ENCODE measurements at places on chromosomes 2 and 18. TPM values are rescaled to one million over a fixed set of nuclear protein-coding genes. Genes with fewer than 3 reads are reported as not detected.
A peak's percentile ranks its signal among the peaks of the same experiment; 100 is the strongest.

- H3K27me3 ChIP-seq, result no peaks in the 10 kb centered on the region
- no peak for DNase-seq
- H3K27ac ChIP-seq, result no peak overlapping the region
- no peak overlapping the region for H3K4me3 ChIP-seq
Measured at GRCh38 chr2:127592761-127593227, 53.2 kb upstream of the GPR17 start.

CCDC148 gene
- total RNA-seq, result 1.5 TPM

- H3K4me3 ChIP-seq, result no peak overlapping the region
- no peak overlapping the region for H3K27ac ChIP-seq
- H3K27me3 ChIP-seq, result no peaks in the 10 kb centered on the region
- H3K4me1 ChIP-seq, result no peaks in the 10 kb centered on the region
- DNase-seq, result no peak
Measured at GRCh38 chr2:61356958-61357350, 113.9 kb downstream of the USP34 start.

- no peaks in the 10 kb centered on the region for H3K27me3 ChIP-seq
- H3K4me3 ChIP-seq, result no peak overlapping the region
- peaks cover 24% of the 10 kb centered on the region for H3K4me1 ChIP-seq
- no peak overlapping the region for H3K27ac ChIP-seq
- no peaks in the 10 kb centered on the region for H3K36me3 ChIP-seq
- DNase-seq, result no peak
Measured at GRCh38 chr18:75202696-75203365, 6.1 kb downstream of the PTGR3 start.

DNA sequence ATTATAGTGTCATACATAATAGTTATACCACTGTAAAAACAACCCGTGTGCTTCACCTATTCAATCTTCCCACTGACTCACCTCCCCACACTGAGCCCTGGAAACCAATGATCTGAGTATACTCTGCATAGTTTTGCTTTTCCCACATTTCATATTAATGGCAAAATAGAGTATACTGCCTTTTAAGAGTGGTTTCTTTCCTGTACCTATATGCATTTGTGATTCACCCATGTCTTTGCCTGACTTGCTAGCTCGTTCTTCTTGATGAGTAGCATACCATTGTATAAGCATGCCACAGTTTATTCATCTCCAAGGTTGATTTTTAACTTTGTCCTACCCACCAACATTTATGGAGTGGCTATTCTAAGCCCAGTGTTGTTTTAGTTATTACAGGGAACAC is 686.4 kb downstream of the PLCL1 start:
- no peak overlapping the region for H3K4me3 ChIP-seq
- H3K36me3 ChIP-seq, result no peaks in the 10 kb centered on the region
- H3K27me3 ChIP-seq, result no peaks in the 10 kb centered on the region

NTSR2 gene
- not detected for total RNA-seq

GRCh38 chr2:176162911-176163671 is 6.0 kb downstream of the HOXD3 start:
- H3K4me3 ChIP-seq, result no peak overlapping the region
- H3K27me3 ChIP-seq, result peaks cover 9% of the 10 kb centered on the region
- DNase-seq, result no peak
- H3K4me1 ChIP-seq, result no peaks in the 10 kb centered on the region

LYG2 gene
- total RNA-seq, result not detected

GRCh38 chr2:170201734-170202393 is 23.9 kb downstream of the MYO3B start:
- H3K4me1 ChIP-seq, result no peaks in the 10 kb centered on the region
- no peaks in the 10 kb centered on the region for H3K27me3 ChIP-seq
- no peaks in the 10 kb centered on the region for H3K36me3 ChIP-seq
- no peak for DNase-seq

- no peaks in the 10 kb centered on the region for H3K36me3 ChIP-seq
- peaks cover 19% of the 10 kb centered on the region for H3K4me1 ChIP-seq
- no peaks in the 10 kb centered on the region for H3K27me3 ChIP-seq
- peak overlapping the region; percentile 74 for H3K27ac ChIP-seq
Measured at GRCh38 chr2:88692187-88692586, 714 bp downstream of the RPIA start.

SOX11 gene
- total RNA-seq, result not detected

- H3K4me3 ChIP-seq, result no peak overlapping the region
- DNase-seq, result no peak
- no peaks in the 10 kb centered on the region for H3K27me3 ChIP-seq
- no peak overlapping the region for H3K27ac ChIP-seq
- no peaks in the 10 kb centered on the region for H3K36me3 ChIP-seq
Measured at GRCh38 chr2:200786423-200786822, 25.3 kb upstream of the BZW1 start.

DNA sequence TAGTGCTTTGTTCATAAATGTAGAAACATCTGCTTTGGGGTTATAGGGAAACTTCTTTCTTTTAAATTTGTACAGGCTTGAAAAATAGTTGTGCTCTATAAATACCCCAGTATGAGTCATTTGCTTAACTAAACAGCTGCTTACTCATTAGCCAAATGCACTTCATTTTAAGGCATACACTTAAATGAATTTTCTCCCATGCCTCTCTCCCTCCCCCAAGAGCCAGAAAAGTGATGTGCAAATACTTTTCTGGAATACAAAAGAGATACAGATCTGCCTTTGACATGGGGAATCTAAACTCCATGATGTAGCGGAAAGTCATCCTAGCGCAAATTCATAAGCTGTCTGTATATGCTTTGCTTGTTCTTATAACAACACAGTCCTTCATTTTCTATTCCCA is 469.4 kb downstream of the DLGAP1 start:
- no peak overlapping the region for H3K4me3 ChIP-seq
- no peak for DNase-seq
- no peaks in the 10 kb centered on the region for H3K36me3 ChIP-seq
- no peak overlapping the region for H3K27ac ChIP-seq
- H3K27me3 ChIP-seq, result no peaks in the 10 kb centered on the region
- H3K4me1 ChIP-seq, result no peaks in the 10 kb centered on the region

ALPP gene
- not detected for total RNA-seq

- no peak overlapping the region for H3K4me3 ChIP-seq
- H3K4me1 ChIP-seq, result no peaks in the 10 kb centered on the region
- H3K27ac ChIP-seq, result no peak overlapping the region
- no peak for DNase-seq
- no peaks in the 10 kb centered on the region for H3K36me3 ChIP-seq
- no peaks in the 10 kb centered on the region for H3K27me3 ChIP-seq
Measured at GRCh38 chr2:48080534-48081316, 174.4 kb upstream of the FBXO11 start.

DNA sequence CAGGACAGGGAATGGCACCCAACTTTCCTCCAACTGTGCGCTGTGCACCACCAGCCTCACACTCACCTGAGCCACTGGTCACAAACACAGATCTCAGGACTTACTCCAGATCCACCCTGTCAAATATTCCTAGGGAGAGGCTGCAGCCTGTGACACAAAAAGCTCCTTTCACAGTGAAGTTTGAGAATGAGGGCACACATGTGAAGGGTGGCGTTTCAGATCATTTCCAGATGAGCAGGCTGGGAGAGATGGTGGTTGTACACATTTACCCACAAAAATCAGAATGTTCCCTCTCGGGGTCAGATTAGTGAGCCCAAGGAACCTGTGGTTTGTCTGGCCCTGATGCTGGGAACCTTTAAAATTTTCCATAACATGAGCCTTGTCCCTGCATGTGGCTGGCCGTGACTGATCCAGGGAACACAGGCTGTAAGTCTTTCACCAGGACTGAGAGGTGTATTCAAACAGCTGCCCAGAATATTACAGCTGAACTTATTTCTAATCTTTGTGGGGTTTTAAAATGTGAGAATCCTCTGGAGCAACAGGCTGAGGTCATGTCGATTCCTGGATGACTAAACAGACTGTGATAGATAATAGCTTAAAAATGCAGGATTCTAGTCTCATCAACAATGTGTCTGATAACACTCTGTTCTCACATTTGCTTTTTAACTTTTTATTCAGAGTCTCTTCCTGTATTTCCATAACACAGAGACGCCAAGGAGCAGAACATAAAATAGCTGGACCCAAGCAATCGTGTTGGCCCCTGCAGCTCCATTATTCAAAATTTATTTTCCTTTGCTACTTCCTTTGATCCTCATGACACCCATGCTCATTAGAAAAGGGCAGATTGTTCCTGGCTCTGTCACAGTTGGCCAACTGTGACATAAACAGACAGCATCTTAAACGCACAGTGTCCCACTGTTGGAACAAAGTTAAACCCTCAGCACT is 35.5 kb downstream of the IL1R2 start:
- no peak overlapping the region for H3K4me3 ChIP-seq
- peaks cover 11% of the 10 kb centered on the region for H3K4me1 ChIP-seq

DNA sequence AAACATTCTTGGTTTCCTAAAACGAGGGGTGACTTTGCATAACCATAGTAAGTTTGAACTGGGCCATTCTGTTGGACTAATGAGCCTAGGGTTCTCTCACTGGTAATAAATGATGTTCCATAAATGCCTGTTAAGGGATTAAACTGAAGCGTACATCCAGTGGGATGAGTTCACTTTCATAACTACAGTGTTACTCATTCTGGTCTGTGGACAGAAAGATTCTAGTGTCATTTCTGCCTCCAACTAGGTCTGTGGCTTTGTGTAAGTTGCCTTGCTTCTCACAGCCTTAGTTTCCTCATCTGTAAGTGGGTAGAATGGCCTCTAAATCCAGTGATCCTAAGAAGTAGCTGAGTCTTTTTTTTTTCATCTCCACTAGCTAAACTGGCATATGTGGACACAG is 1860.6 kb upstream of the PIK3C3 start:
- no peaks in the 10 kb centered on the region for H3K4me1 ChIP-seq
- no peaks in the 10 kb centered on the region for H3K27me3 ChIP-seq
- DNase-seq, result no peak
- no peak overlapping the region for H3K27ac ChIP-seq
- no peak overlapping the region for H3K4me3 ChIP-seq

- H3K36me3 ChIP-seq, result no peaks in the 10 kb centered on the region
- H3K27me3 ChIP-seq, result no peaks in the 10 kb centered on the region
- DNase-seq, result no peak
- H3K27ac ChIP-seq, result no peak overlapping the region
Measured at GRCh38 chr2:169046440-169047151, 15.5 kb upstream of the ABCB11 start.

- H3K27me3 ChIP-seq, result no peaks in the 10 kb centered on the region
- H3K4me3 ChIP-seq, result no peak within 1 kb of the TSS
- no peak for DNase-seq
- H3K4me1 ChIP-seq, result no peaks in the 10 kb centered on the region
- no peak within 1 kb of the TSS for H3K27ac ChIP-seq
Measured at GRCh38 chr2:190062601-190063000, at the start of gene MSTN. MSTN (minus strand) TSS chr2:190062729; CDS start chr2:190062596, 133 bp downstream.

PLGLB2 gene
- total RNA-seq, result not detected

GRCh38 chr2:102337481-102338386 is 17.9 kb upstream of the IL18R1 start:
- no peak overlapping the region for H3K4me3 ChIP-seq
- no peak overlapping the region for H3K27ac ChIP-seq
- no peaks in the 10 kb centered on the region for H3K27me3 ChIP-seq
- no peaks in the 10 kb centered on the region for H3K36me3 ChIP-seq

DNA sequence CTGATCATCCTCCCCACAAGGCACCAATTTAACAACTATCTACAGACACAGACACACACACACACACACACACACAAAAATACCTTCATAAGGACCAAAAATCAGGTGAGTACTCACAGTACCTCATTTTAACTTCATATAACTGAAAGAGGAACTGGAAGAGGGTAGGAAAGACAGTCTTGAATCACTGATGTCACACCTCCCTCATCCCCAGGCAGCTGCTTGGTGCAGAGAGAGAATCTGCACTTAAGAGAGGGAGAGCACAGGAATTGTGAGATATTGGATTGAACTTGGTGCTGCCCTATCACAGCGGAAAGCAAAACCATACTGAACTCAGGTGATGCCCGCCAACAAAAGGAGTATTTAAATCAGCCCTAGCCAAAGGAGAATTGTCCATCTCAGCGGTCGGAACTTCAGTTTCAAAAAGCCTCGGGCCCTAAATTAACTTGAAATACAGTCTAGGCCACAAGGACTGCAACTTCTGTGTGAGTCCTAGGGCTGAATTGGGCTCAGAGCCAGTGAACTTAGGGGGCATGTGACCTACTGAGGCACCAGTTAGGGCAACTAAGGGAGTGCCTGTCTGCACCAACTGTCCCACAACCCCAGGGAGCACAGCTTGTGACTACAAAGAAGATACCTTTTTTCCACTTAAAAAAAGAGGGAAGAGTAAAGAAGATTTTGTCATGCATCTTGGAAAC is 211.1 kb downstream of the LRATD1 start:
- no peaks in the 10 kb centered on the region for H3K27me3 ChIP-seq
- no peak for DNase-seq
- H3K4me1 ChIP-seq, result no peaks in the 10 kb centered on the region
- no peak overlapping the region for H3K4me3 ChIP-seq
- H3K27ac ChIP-seq, result no peak overlapping the region
- no peaks in the 10 kb centered on the region for H3K36me3 ChIP-seq

GRCh38 chr2:218290316-218291261 is 1.7 kb downstream of the TMBIM1 start:
- H3K4me1 ChIP-seq, result peaks cover 51% of the 10 kb centered on the region
- peak overlapping the region; percentile 96 for H3K27ac ChIP-seq
- H3K4me3 ChIP-seq, result peak overlapping the region; percentile 88
- DNase-seq, result no peak

- no peak for DNase-seq
- H3K27ac ChIP-seq, result no peak overlapping the region
- no peaks in the 10 kb centered on the region for H3K4me1 ChIP-seq
- no peak overlapping the region for H3K4me3 ChIP-seq
- H3K36me3 ChIP-seq, result no peaks in the 10 kb centered on the region
- no peaks in the 10 kb centered on the region for H3K27me3 ChIP-seq
Measured at GRCh38 chr2:8427211-8427610, 254.6 kb upstream of the ID2 start.

Measured in pancreas (tissue), 10 donors.